ENCODE measurements at places on chromosomes 16 and 17.
A peak's percentile ranks its signal among the peaks of the same experiment; 100 is the strongest.

DNA sequence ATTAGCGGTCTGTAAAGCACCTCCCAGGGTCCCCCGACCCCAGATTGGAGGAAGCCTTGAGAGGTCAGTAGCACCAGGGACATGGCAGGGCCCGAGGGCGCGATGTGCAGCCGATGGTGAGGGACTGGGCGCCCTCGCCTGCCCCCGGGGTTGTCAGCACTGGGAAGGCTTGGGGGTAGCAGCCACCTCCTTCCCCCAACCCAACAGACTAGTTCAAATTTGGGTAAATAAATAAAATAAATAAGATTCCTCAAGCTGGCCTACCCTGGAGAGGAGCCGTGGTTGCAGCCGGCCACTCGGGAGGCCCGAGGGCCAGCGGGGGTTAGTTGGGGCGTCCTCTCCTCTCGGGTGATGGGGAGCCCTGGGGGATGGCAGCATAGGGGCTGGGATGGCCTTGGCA, 1.5 kb downstream of the C16orf92 start:
- DNase-seq, result no peak

GRCh38 chr16:57204675-57205074, 18.5 kb downstream of the RSPRY1 start:
- DNase-seq, result no peak

DNA sequence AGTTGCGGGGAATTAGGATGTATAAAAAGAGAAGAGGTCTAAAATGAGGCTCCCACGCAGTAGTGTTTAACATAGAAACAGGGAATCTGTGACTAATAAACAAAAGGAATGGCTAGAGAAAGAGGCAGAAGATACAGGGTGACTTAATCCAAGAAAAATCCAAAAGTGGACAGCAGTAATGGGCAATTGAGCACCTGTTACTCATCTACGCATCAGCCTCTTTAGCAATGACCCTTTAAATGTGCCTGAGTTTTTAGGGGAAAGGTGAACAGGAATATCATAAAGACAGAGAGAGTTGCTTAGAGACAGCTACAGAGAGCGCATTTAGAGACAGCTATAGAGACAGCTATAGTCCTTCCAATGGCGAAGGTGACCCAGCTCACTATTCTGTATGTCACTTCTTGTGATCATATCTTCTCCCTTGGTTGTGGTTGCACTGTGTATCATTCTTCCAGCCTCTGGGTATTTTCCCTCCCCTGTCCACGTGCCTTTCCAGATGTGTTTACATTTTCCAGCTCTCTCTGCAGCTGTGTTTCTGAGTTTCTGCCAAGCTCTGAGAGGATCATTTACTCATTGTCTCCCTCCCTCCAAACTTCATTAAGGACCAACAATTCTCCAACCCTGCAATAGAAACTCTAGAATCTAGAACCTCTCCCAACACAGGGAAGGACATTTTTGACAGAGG, 61.5 kb downstream of the MYOCD start:
- DNase-seq, result no peak

DNA sequence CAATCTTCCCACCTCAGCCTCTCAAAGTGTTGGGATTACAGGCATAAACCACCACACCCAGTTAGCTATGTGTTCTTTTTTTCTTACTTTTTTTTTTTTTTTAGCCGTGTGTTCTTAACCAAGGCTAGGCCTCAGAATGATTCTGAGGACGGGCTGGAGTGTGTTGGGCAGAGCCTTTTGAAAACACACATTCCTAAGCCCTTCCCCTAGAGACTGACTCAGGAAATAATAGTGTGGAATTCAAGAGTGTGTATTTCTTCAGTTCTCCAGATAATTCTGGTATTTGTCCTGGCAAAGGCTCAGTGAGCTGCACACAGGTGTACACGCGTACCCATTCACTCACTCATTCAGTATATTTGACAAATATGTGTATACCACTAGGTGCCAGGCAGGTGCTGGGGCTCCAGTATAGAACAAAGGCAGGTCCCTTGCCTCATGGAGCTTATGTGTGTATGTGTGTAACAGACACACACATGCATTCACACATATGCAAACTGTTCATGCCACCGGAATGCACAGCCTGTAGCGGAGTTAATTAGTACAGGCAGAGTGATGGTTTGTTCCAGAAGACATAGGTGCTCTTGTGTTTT, 19.4 kb upstream of the NFATC3 start:
- DNase-seq, result no peak

- peak; percentile 23 for DNase-seq
These were observed 7.3 kb downstream of the MILR1 start for GRCh38 chr17:64455993-64456885.

GRCh38 chr17:43841282-43841681, 5.7 kb upstream of the CD300LG start:
- no peak for DNase-seq

GRCh38 chr17:67717192-67717623, 528 bp upstream of the NOL11 start:
- DNase-seq, result peak; percentile 46

DNA sequence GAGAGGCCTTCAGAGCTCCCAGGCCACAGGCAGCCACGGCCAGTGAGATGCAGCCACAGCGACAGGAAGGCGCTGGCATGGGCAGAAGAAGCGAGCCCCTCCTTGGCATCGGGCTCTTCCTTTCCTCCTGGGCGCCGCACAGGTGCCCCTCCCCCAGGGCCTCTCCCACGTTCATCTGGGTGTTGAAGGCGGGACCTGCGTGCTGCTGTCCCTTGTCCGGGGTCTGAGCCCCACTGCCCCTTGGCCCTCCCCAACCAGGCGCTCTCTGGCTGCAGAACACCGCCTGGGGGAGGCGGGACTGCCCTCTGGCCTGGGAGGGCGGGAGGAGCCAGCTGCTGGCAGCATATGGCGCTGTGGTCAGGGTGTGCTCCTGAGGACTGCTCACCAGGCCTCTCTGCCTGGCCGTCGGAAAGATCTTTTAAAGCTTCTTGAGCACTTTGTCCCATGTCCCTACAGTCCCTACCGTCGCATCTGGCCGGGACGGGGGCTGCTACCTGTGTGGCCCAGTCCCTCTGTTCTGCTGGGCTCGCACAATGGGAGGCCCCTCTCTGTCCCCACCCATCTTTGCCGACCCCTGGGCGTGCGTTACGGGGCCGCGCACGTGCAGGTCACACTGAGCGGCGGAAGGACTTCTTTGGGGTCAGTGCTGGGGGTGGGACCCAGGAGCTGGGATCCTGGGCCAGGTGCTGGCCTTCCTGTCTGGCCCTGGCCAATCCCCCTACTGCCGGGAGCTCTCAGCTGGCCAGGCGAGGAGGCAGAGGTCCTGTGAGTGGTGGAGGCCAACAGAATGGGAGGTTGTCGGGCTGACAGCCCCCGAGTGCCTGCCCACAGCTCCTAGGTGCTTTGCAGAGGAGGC, 1.7 kb downstream of the SLC25A10 start:
- no peak for DNase-seq

- DNase-seq, result no peak
These were observed 9.6 kb upstream of the OR2C1 start for GRCh38 chr16:3346041-3346440.

DNA sequence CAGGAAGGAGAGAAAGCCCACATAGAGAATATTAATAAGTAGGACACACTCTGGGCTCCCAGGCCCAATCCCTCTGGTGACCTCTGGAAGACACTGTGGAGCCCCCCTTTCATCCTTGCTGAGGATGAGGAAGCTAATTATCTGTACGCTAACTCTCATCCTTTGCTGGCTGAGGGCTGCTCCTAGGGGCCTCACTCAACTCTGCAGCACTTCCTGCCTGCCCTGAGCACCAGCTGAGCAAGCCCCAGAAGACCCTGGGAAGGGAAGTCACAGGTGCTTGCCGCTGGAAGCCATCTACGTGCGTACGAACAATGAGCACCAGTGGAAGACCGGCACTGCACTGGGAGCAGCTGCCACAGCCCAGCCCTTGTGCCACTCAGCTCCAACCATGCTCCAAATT, 145.8 kb upstream of the CDH5 start:
- no peak for DNase-seq

DNA sequence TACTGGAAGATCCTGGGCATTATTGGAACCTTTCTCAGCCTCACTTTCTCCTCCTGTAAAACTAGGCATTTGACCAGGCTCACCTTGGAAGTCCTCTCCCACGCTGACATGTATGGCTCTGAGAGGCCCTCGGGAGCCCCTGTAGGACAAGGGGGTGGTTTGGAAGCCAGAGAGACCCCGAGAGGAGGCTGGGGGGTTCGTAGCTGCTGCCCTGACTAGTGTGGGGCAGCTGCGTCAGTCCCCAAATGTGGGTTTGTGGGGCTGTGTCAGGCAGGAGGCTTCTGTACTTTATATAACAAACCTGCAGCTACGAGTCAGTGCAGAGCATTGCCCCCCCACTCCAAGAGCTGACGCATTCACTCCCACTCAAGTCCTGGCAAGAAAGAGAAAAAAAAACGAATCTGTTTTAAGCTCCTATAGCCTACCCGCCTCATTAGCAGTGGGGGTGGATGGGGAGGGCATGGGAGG, 1.8 kb downstream of the CX3CL1 start:
- DNase-seq, result no peak

DNA sequence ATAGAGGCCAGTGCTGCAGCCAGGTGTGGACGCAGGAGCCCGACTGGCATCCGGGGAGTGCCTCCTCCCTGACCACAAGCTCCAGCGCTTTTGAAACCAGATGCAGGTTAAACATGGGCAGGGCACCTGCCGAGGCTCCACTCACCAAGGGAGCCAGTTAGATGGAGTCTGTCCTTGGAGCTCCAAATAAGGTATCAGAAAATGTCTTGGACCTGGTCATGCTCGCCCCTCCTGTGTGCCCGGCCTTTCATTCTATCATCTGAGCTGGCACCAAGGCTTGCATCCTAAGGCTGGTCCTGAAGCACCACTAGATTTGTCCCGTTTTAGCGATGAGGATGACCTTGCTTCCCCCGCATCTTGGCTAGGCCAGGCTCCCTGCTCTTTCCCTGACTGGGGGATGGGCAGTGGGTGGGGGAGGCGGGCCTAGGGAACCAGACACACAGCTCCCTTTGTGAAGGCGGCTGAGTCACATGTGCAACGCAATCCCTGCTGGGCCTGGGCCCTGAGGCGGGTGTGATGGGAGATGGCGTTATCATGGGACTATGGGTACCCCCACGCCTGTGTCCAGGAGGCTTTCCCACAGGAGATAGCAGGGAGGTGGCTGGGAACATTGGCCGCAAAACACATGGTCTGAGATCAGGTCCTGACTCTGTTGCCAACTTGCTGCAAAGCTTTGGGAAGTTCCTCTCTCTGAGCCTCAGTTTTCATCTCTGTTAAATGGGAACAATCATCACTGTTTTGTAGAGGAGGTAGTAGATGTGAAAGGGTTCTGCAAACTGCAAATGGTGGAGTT, 5.0 kb upstream of the ADGRG1 start:
- DNase-seq, result no peak

DNA sequence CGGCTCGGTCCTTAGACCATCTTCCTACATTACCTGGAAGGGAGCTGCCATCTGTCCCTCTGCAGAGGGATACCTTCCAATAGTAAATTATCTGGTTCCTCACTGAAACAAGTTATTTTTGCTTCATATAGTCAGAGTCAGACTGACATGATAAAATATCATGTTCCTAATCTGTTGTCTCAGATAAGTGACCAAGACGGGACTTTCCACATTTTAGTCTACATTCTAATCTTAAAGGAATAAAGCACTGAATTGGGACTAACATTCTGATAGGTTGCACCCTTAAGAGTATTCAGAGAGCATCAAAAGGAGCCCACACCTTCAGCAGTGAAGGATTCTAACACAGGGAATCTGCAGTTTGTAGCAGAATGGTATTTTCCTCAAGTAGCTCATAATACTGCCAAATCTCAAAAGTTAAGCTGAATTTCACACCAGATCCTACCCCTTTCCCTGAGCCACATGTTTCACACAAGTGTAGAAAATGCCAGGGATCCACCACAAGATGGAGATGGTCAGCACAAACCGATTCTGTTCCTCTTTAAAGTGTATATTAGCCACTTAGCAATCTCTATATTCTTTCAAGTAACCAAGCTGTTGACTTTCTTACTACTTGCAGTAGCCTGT, 13.4 kb downstream of the GINS2 start:
- DNase-seq, result no peak
